ENCODE measurements at places on chromosomes 11 and 22. TPM values are rescaled to one million over a fixed set of nuclear protein-coding genes. Genes with fewer than 3 reads are reported as not detected.

- DNase-seq, result no peak
Measured at GRCh38 chr11:84853841-84854497, 773.2 kb downstream of the DLG2 start.

Gene CCDC73
- total RNA-seq, result 0.47 TPM

GRCh38 chr11:65952052-65952521 is 6.8 kb downstream of the TSGA10IP start:
- DNase-seq, result no peak

Gene DDTL
- not detected for total RNA-seq

Gene OR5P2
- total RNA-seq, result not detected

Gene SORL1
- 17.4 TPM for total RNA-seq

Gene CD3D
- 526 TPM for total RNA-seq

- DNase-seq, result no peak
Measured at GRCh38 chr22:34161431-34162123, 241.3 kb upstream of the LARGE1 start.

DNA sequence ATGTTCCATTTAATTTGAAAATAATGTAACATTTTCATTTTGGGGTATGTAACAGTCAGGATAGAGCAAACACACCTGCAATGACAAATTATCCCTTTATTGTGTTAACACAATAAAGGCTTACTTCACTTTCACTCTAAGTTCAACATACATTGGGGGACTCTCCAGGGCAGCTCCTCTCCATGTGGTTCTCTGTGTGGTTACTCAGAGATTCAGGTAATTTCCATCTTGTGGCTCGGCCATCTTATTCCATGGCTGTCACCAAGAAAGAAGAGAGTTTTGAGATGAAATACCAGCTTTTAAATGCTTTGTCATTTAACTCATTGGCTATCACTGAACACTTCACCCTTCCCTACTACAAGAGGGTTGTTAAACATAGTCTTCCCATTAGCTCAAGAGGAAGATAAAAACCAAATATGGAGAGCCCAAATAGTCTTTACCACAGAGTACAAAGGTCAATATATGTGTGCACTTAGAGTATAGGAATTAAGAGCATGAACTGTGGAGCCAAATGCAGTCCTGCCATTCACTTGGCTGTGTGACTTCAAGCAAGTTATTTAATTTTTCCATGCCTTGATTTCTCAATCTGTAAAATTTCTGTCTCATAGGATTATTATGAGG is 10.6 kb upstream of the TPH1 start:
- DNase-seq, result no peak

- DNase-seq, result no peak
Measured at GRCh38 chr22:26481694-26482093, 1.9 kb downstream of the HPS4 start.

Gene KCNK4
- total RNA-seq, result 0.29 TPM

Gene EWSR1
- 336 TPM for total RNA-seq

Gene HBE1
- not detected for total RNA-seq
